ENCODE measurements at places on chromosomes 13 and 19. TPM values are rescaled to one million over a fixed set of nuclear protein-coding genes. Genes with fewer than 3 reads are reported as not detected.

- no peak for DNase-seq
Observed at GRCh38 chr13:72029981-72030380, 163.0 kb upstream of the DACH1 start.

- no peak for DNase-seq
Observed at GRCh38 chr13:83121896-83122295, 760.4 kb downstream of the SLITRK1 start.

GRCh38 chr13:41696163-41697003 is 239.0 kb downstream of the RGCC start:
- no peak for DNase-seq

GRCh38 chr13:20989656-20990321 is 71.6 kb downstream of the LATS2 start:
- no peak for DNase-seq

DNA sequence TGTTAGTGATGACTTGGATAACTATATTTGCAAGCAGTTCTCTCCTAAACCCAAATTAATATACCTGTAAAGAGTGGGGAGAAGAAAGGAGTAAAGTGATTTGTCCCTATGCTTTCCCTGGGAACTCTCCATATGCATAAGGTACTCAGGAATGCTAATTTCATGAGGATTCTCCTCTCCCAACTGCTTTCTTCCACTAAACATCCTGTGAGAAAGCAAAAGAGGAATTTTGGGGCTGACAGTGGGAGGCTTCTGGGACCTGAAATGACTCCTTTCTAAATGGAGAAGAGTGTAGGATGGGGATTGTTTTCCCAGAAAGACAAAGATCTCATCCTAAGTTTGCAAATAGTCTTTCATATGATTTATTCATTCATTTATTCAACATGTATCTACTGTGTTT is 250.5 kb downstream of the TDRD3 start:
- no peak for DNase-seq

STOML3 gene
- not detected for total RNA-seq

GIPC3 gene
- total RNA-seq: 0.64 TPM

CFAP97D2 gene
- not detected for total RNA-seq

All from breast epithelium (tissue), 4 donors.